Activated T-cell treated with anti-CD3 and anti-CD28 coated beads for 48 hours (primary cell): ENCODE measurements at places on chromosomes 2 and 18.

- no peak for DNase-seq
These were observed 82.5 kb upstream of the STPG4 start for GRCh38 chr2:47237375-47238334.

GRCh38 chr2:240500561-240501423, 57.0 kb downstream of the ANKMY1 start:
- no peak for DNase-seq

DNA sequence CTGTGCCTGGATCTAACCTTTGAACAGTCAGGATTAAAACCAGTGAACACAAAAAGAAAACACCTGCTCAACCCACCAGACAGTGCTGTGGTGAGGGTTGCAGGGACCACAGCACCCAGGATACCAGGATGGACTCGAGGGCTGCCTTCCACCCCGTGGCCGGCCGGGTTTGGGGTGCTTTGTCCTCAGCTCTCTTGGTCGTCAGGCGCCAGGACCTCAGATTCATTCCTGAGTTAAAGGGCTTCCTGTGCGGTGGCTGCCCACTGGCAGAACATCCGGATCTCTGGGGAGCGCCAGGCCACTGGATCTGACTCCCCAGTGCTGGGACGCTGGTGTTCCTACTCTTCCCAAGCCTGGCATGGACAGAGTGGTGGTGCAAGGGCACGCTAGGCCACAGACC, 239.8 kb downstream of the TFCP2L1 start:
- DNase-seq, result no peak

- DNase-seq, result no peak
These were observed 52.3 kb downstream of the PIEZO2 start for GRCh38 chr18:11096839-11097750.

- no peak for DNase-seq
These were observed 91.7 kb upstream of the YWHAQ start for GRCh38 chr2:9722451-9722850.

DNA sequence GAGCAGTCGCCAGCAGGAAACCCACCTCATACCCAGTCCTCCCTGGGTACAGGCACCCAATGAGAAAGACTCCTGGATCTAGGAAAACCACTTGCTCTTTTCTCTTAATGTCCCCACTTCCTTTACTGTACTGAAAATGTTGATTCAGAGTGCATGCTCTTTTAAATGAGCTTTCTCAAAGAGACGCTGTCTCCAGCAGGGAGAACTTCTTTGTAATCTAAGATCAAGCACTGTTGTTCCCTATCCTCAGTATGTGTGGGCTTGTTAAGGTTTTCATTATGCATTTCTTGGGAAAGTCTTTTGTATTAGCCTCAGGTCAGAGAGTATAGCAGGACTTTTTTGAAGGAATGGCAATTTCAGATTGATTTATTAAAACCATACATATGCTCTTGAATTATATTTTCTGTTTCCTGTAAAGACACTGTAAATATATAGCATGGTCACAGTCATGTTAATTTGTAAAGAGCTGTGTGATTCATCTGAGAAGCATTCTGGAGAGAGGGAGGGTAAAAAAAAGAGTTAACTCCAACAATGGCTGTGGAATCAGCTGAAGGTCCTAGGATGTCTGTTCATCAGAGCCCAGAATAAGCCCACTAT, 178.1 kb downstream of the MGAT5 start:
- DNase-seq, result no peak
